ENCODE measurements at places on chromosomes 7 and 10. TPM values are rescaled to one million over a fixed set of nuclear protein-coding genes. Genes with fewer than 3 reads are reported as not detected.

DNA sequence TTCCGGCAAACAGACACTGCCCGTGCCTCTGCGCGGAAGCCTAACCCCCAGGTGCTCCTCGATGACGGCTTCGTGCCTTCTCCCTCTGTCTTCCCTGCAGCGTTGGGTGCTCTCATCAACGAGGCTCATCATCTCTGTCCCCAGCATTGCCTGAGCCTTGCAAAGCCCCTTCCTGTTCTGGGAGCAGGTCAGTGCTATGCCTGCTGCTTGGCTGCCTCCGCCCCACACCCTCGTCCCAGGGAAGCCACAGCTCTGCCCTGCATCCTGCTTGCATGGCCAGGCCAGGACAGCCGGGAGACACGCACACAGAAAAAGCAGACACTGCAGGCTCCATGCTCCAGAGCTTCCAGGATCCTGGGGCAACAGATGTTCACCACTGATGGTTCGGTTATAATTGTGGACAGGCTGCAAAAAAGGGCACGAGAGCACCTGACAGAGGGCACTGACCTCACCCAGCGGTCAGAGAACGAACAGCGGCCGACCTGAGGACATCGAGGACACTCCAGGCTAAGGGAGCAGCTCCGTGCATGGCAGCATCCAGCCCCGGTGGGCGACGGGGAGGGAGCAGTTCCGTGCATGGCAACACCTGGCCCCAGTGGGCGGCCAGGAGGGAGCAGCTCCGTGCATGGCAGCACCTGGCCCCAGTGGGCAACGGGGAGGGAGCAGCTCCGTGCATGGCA lies 265.5 kb downstream of the PTPRN2 start:
- no peak for DNase-seq
- H3K4me1 ChIP-seq: no peaks in the 10 kb centered on the region
- H3K27ac ChIP-seq: no peak overlapping the region
- H3K4me3 ChIP-seq: no peak overlapping the region
- no peaks in the 10 kb centered on the region for H3K36me3 ChIP-seq

Gene MDFIC
- 25.7 TPM for total RNA-seq

Gene NEUROG3
- not detected for total RNA-seq

Gene LIPN
- not detected for total RNA-seq

Gene TMEM176A
- total RNA-seq: 3.6 TPM

DNA sequence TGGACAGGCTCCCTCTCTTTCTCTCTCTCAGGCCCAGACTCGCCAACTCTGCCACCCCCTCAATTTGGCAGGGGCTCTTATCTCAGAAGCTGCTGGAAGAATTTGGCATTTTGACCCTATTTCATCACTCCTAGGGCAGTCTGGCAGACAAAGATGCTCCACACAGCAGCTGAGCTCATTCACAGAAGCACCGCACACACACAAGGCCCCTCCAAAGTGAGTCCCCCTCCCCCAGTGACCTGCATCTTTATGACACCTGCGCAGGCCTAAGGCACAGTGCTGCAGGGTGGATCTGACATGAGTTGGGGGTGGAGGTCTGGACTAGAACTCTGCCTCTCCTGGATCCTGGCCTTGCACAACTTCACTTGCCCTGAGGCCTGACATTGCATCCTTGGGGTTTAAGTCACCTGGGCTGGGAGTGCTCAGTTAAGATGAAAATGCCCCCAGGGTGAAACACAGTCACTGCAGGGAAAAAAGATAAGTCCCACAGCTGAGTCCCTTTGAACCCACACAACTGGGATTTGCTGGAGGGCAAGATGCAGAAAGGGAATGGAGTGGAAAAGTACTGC lies 41.1 kb upstream of the DUSP5 start:
- no peak for DNase-seq
- H3K27ac ChIP-seq: no peak overlapping the region
- no peaks in the 10 kb centered on the region for H3K27me3 ChIP-seq
- no peak overlapping the region for H3K4me3 ChIP-seq
- no peaks in the 10 kb centered on the region for H3K36me3 ChIP-seq

Gene MBL2
- not detected for total RNA-seq

DNA sequence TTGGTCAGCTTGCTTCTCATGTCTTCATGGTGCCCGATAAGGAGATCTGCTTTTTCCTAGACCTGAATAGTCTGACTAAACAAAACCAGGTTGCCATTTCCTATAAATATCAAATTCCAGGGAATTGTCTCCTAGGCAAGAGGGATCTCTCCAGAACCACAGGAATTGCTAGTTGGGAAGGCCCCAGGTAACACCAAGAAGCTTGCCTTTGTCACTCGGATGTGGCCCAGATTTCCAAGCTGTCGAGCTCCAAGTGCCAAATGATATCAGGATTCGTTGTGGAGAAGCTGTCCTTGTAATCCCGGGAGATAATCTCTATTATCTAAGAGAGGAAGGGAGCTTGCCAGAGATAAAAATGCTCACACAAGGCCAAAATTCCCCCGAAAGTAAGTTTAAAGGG lies 1288.5 kb upstream of the AUTS2 start:
- H3K27ac ChIP-seq: no peak overlapping the region
- no peaks in the 10 kb centered on the region for H3K27me3 ChIP-seq
- no peak overlapping the region for H3K4me3 ChIP-seq
- H3K36me3 ChIP-seq: no peaks in the 10 kb centered on the region
- no peak for DNase-seq
- H3K4me1 ChIP-seq: peaks cover 6% of the 10 kb centered on the region

DNA sequence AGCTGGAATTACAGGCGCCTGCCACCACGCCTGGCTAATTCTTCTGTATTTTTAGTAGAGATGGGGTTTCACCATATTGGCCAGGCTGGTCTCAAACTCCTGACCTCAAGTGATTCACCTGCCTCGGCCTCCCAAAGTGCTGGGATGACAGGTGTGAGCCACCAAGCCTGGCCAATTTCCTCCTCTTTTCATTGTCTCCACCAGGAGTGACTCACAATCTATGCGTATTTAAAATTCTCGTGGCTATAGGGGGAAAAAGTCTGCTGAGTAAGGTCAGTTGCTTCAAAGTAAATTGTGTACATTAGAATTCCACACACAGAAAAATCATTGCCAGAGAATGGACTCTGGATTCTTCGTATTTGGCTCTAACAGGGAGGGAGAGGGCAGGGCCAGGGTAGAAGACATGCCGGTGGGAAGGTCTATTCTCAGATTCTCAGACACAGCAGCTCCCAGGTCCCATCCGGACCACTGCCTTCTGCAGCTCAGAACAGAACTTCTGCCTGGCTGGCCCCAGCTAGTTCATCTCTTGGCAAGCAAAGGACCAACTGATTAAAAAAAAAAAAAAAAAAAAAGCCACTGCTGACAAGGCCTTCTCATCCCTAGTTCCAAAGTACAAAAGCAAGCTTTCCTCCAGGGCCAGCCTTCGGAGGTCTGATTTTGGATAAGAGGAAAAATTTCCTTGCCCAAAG lies 22.2 kb downstream of the PSPH start:
- H3K27ac ChIP-seq: no peak overlapping the region
- no peak for DNase-seq
- no peaks in the 10 kb centered on the region for H3K27me3 ChIP-seq
- H3K36me3 ChIP-seq: peaks cover 20% of the 10 kb centered on the region
- H3K4me1 ChIP-seq: peaks cover 6% of the 10 kb centered on the region

Gene CYP2C19
- total RNA-seq: not detected

GRCh38 chr7:85972504-85973141 lies 671.1 kb upstream of the GRM3 start:
- peaks cover 2% of the 10 kb centered on the region for H3K4me1 ChIP-seq
- DNase-seq: no peak
- no peak overlapping the region for H3K4me3 ChIP-seq
- H3K27ac ChIP-seq: no peak overlapping the region

DNA sequence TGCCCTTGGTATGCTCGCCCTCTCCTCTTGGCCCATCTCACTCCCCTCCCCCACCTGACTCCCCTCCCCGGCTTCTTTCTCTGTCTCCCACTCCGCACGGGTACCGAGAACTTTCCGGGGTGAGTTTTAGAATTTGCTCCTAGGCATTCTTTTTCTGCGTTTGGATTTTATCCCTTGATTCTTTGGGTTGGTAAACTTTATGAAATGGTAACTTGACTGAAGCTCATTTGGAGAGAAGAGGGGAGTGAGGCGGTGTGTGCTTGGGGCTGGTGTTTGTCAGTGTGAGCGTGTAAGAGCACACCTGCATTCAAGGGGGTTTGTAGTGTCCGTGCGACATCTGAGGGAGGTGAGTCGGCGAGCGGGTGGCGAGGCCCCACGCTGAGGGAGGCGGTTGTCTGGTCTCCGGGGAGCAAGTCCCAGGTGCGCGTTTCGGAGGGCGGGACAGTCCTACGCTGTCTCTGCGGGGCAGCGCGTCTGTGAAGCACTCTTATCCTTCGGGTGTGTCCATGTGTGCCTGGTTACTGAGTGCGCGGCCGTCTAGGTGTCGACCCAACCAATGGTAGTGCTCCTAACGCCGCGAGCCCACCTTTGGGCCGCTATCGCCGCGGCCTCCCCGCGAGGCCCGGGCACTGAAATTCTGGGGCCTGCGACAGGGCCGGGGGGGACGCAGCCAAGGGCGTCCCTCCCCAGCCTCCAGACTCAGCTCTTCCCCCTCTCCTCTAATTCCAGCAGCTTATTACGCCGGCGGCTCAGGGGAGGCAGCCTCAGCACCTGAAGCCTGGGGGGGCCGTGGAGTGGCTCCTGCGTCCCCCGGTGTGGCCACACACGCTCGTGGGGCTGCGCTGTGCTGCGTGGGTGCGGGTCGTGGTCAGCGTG lies 2.6 kb upstream of the ZNF503 start:
- H3K4me1 ChIP-seq: peaks cover 34% of the 10 kb centered on the region
- peak; percentile 72 for DNase-seq
- peak overlapping the region; percentile 80 for H3K4me3 ChIP-seq
- no peaks in the 10 kb centered on the region for H3K36me3 ChIP-seq
- H3K27me3 ChIP-seq: no peaks in the 10 kb centered on the region

Gene GRID2IP
- 1.4 TPM for total RNA-seq

GRCh38 chr10:49381111-49381900 lies 14.6 kb downstream of the DRGX start:
- peaks cover 81% of the 10 kb centered on the region for H3K27me3 ChIP-seq
- H3K4me1 ChIP-seq: no peaks in the 10 kb centered on the region
- no peak overlapping the region for H3K27ac ChIP-seq
- H3K4me3 ChIP-seq: no peak overlapping the region

DNA sequence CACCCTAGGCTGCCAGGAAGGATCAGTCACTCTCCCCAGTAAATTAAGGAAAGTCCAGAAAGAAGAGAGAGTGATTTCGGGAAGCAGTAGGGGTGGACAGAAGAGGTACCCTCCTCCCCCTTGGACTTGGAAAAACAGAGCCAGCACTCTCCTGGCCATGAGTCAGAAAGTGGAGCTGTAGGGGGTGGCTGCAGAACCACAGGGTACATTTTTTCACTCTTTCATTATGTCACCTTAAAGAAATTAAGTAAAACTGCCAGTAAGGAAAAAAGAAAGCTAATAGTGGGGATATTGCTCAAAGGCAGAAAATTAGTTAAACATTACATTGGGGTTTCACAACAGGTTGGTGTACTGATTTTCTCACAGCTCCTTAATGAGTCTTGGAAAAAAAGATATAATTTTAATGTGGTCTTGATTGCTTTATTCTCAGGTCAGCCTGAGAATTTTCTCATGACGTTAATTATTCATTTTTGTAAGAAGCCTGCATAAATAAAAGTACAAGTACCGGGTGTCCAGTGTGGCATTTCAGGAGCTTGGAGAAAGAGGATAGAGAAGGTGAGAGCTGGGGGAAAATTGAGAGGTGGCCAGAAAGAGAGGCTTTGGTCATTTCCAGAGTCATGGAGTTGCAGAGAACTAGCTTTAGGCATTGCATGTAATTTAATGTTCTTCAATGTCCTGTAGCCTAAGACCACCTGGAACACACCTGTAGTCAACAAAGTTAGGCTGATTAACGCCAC lies 23.2 kb upstream of the AOAH start:
- no peaks in the 10 kb centered on the region for H3K36me3 ChIP-seq
- no peak overlapping the region for H3K4me3 ChIP-seq
- H3K4me1 ChIP-seq: no peaks in the 10 kb centered on the region
